ENCODE measurements at places on chromosomes 11 and 22.

DNA sequence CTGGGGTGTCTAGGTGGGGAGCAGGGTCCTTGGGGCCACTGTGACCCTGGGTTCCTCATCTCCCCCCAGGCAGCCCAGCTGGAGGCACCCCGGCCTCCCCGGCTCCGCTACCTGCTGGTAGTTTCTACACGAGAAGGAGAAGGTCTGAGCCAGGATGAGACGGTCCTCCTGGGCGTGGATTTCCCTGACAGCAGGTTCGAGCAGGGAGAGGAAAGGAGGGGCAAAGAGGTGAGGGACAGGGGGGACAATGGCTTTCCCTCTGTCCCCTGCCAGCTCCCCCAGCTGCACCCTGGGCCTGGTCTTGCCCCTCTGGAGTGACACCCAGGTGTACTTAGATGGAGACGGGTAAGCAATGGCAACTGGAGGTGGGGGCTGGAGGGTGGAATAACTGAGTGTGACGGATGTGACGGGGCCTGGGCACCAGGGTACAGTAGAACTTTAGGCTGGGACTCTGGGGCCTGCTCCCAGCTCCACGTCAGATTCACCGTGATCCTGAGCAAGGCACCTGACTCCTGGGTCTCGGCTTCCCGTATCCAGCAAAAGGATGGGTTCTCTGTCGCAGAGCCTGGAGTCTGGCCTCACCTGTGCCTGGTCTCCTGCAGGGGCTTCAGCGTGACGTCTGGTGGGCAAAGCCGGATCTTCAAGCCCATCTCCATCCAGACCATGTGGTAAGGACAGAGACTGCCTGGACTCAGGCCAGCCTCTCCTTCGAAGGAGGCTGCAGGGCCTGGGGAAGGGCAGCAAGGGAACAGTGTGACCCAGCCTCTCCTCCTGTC lies 3.6 kb downstream of the SSH3 start:
- DNase-seq = no peak

DNA sequence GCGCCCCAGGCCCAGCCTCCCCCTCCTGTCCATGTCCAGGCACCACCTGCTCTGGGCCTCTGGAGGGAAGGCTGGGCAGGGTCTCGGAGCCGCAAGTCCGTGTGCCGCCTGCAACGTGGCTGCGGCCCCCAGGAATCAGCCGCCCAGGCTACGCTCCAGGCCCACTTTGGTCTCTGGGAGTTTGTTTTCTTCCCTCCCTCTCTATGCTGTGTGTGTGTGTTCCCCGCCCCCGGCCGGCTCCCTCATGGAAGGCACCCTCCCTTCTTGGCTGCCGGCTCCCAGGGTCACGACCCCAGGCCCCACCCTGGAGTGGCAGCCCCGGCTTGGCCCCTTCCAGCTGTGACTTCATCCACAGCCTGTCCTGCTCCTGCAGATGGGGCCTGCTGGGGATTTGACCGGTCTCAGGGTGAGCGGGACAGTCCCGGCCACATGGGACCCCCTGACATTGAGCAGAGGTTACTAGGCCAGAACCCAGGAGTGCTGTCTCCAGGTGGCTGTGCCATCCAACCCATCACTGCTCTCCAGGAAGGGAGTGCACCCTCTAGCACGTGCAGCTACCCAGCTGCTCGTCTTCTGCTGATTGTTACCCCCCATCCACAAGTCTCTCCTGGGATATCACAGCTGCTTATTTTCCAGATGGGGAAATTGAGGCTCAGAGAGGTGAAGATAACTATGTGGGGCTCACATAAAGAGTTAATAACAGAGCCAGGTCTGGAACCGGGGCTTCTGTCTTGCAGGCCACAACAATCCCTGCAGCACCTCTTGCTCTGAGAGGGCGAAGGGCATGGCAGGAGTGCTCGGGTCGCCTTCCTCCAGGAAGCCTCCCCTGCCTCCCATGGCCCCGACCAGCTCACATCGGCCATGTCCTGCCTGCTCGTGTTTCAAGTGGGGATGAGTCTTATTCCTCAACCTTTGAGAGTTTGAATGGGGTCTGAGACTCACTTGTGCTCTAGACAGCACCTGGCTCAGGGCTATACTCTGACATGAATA lies 2.8 kb upstream of the LIF start:
- no peak for DNase-seq

DNA sequence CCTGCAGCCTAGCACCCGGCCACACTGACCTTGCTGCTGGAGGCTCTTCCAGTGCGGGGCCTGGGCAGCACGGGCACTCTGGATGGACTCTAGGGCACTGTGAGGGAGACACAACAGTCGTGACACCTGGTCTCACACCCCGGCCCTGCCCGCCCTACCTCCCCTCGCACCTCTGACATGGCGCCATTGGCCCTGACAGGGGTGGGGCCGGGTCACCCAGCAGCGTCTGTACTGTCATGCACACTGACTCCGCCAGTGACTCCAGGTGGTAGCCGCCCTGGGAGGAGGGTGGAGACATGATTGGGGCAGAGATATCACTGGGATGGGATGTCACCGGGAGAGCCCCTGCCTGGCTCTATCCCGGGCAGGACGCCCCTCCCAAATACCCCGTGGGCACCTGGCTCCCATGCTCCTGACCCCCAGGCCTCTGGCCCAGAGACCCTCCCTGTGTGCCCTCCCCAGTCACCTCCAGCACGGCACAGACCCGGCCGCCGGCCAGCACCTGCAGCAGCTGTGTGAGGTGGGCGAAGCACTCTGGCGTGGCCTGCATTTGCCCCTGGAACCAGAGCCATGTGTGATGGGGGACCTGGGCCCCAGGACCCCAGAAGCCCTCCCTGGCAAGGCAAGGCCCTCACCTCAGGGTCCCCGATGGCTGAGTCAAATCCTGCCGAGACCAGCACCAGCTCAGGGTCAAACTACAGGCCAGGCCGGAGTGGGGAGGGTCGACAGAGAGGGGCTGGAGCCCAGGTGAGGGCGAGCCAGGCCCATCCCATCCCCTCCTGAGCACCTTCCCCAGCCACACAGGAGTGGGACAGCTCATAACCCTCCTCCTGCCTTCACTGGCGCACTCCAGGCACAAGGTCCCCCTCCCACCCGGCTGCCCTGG lies 2.6 kb downstream of the HDAC10 start:
- DNase-seq = no peak

GRCh38 chr11:115500547-115501501 lies 3.4 kb downstream of the CADM1 start:
- DNase-seq = no peak

DNA sequence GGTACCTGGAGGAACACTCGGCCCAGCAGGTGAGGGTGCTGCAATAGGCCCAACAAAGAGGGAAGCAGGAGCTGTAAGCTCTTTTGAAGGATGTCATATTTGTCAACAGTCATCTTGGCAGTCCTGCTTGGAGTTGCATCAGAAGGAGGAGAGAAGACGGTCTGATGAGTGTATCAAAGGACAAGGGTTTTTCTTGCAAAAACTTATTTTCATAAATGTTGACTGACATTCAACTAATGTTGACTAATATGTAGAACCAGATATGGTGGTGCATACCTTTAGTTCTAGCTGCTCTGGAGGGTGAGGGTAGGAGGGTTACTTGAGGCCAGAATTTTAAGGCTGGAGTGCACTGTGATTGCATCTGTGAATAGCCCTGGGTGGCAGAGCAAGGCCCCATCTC lies 72.3 kb downstream of the CABIN1 start:
- no peak for DNase-seq

DNA sequence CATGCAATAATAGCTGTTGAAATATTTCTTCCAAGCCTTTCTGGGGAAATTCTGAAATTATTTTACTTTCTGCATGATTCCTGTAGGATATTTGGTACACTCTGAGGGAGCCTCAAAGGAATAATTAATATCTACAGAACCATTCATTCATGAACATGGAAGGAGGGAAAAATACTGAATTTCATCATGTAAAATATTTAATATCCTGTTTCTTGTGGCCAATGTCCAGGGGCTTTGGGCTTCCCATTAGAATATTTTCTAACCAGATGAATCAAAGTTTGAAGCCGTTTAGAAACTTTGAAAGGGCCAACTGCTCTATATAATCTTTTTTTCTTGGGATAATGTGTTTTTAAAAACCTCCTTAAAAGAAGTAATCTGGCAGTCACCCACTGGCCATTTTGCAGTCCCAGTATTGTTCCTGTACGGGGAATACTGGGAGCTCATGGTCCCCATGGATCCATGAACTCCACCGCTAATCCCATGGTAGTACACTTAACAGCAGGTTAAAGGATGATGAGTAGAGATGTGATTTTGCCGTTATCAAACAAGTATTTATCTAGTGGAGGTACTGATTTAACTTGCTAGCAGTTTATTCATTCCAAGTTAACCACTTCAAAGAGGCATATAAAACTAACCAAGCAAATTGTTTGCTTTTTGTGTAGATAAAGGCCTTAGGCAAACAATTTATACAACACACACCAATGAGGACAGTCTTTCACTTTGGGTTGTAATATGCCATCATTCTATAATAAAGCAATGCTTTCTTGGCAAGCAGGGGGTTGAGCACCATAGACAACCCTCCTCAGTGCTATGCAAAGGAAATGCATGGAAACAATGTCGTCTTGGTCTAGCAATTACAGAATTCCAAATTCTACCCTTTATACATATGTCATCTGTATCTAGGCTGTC lies 34.5 kb upstream of the BLID start:
- no peak for DNase-seq

DNA sequence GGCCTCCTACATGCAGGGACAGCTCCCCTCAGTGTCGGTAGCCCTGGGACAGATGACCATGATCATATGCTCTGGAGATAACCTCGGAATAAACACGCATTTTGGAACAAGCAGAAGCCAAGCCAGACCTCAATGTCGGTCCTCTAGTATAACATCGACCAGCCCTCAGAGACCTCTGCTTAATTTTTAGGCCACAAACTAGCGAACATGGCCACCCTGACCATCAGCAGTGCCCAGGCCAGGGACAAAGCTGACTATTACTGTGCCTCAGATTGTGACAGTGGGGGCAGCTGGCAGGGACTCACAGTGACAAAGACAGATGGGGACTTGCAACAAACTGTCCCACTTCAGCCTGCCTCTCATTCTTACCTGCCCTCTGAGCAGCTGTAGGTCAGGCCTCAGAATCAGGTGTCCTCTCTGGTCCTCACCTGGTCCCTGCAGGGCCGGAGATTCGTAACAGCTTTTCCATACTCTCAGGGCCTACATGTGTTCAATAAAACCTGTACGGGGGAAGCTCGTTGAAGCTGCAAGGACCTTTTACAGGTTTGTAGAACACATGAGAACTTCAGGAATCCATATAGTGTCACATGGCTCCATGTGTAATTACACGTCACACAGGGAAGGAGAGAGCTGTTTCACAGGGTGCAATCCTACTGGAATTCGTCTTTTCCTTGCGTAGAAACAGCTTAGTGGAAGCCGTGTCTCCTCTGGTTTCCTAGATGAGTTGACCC lies 72.8 kb upstream of the IGLL5 start:
- no peak for DNase-seq

- peak; percentile 84 for DNase-seq
Measured at GRCh38 chr11:18731949-18732821, 6.2 kb upstream of the IGSF22 start.

- DNase-seq = no peak
Measured at GRCh38 chr11:18309691-18310090, 12.2 kb downstream of the HPS5 start.

GRCh38 chr11:1003159-1003558 lies 33.4 kb downstream of the MUC6 start:
- no peak for DNase-seq

DNA sequence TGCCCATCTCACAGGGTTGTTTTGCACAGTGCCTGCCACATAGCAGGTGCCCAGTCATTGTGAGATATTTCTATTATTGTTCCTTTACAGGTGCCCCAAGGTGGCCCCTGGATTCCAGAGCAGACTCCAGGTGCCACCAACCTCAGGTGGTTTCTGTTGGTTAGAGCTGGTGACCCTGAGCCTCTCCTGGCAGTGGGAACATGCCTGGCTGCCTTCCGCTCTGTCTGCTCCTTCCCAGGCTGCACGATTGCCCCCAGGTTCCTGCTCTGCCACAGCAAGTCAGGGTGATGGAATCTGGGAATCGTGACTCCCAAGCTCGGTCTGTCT lies 12.6 kb upstream of the OMP start:
- no peak for DNase-seq

GRCh38 chr11:117189191-117189940 lies 9.8 kb upstream of the TAGLN start:
- no peak for DNase-seq

- DNase-seq = peak; percentile 7
Measured at GRCh38 chr11:30919389-30920152, 333.4 kb upstream of the MPPED2 start.

- DNase-seq = no peak
Measured at GRCh38 chr11:44140372-44140771, 44.9 kb downstream of the EXT2 start.

GRCh38 chr22:32333141-32333768 lies 24.4 kb upstream of the RFPL3 start:
- DNase-seq = no peak

- DNase-seq = no peak
Measured at GRCh38 chr11:57483562-57483918, 23.2 kb downstream of the RTN4RL2 start.

Data from natural killer cell (primary cell).